ENCODE measurements at places on chromosomes 16 and 17.

- DNase-seq: no peak
These were observed 137.0 kb downstream of the KATNIP start for GRCh38 chr16:27686926-27687325.

- DNase-seq: no peak
These were observed 100.3 kb downstream of the C16orf95 start for GRCh38 chr16:87216841-87217275.

GRCh38 chr16:85634747-85635544, 21.8 kb downstream of the GSE1 start:
- no peak for DNase-seq

GRCh38 chr17:5055543-5055942, 20.3 kb upstream of the SLC52A1 start:
- no peak for DNase-seq

DNA sequence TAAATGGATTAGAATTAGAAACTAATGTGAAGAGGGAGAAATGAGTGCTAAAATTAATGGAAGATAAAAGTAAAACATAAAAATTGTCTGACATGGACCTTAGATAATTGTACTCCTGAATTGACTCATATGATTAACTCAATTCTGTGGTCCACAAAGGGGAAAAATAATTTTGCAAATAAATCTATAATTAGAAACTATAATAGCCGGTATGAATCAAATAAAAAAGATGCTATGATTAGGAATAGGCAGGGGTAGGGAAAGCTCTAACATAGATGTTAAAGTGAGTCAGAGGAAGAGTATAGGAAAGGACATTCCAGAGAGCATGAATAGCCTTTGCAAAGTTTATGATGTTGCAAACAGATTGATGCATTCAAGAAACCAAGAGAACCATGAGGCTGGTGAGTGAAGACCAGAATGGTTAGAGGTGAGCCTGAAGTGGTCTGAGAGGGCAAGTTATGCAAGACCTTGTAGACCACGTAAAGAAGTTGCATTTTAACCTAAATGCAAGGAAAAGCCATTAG, 262.1 kb upstream of the CA10 start:
- no peak for DNase-seq
